ENCODE measurements at places on chromosomes 2 and 18.

- DNase-seq: no peak
Measured at GRCh38 chr18:8299054-8299980, 309.9 kb upstream of the RAB12 start.

GRCh38 chr2:167318581-167318980 is 430.3 kb downstream of the XIRP2 start:
- no peak for DNase-seq

DNA sequence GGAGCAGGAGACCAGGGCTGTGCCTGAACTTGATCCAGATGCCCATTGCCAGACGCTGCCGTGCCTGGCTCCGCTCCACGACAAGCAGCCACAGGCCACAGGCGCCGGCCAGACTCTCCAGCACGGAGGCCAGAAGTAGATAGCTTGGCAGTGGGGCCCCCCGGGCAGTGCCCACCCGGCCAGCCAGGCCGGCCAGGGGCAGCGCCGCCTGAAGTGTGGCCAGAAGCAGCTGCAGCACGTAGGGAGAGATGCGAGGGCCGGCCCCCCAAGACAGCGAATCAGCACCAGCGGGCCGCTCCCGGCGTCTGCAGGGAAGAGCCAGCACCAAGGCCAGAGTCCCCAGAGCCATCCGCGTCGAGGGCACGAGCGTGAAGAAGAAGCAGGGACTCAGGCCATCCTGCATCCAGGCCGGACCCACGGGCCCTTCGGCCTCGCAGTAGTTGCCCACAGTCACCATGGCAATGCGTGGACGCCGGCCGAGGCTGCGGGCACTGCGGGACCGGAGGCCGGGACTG is 484 bp downstream of the ABCB6 start:
- DNase-seq: peak; percentile 47

DNA sequence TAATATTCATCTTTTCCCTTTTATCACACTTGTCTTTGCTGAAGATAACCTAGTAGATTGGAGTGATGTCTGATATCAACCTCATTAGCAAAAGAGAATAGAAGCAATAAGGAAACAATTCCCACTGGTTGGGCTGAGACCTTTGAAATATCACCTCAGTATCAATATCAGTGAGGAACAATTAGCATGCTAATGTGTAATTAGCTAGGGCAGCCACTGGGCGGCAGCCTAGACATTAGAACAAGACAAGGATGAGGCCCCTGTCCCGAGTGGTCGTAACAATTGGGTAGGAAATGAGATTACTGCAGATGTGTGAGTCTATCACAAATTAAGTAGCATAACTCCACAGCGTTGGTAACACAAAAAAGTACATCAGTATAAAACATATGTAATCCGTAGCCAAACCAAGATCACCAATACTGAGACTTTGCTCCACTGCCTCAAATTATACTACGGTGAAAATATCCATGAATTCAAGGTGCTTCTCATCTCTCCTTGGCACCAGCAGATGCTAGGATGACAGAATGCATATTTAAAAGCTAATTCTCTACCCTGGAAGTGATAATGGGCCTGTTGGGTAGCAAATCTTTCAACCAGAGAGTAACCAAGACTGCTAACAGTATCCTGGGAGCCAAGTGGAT is 99.1 kb downstream of the ALPK2 start:
- no peak for DNase-seq

GRCh38 chr2:168731002-168731401 is 71.4 kb upstream of the NOSTRIN start:
- no peak for DNase-seq

GRCh38 chr2:10331702-10332401 is 29.1 kb downstream of the HPCAL1 start:
- no peak for DNase-seq

DNA sequence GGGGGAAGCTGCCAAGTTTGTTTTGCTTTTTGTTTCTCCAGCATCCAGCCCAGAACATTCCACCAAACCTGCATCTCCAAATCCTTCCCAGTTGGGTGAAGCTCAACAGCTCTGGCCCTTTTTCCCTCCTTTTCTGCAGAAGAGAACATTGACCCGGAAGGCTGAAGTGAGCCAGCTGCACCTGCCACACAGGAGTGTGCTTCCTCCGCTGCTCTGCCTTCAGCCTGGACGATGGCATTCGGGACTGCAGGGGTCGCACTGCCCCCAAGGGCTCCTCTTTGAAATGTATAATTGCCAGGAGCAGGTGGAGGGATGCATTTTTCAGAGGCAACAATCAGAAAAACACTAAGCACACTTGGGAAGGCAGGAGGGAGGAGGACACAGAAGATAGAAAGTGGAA is 41.8 kb downstream of the ST8SIA5 start:
- no peak for DNase-seq

DNA sequence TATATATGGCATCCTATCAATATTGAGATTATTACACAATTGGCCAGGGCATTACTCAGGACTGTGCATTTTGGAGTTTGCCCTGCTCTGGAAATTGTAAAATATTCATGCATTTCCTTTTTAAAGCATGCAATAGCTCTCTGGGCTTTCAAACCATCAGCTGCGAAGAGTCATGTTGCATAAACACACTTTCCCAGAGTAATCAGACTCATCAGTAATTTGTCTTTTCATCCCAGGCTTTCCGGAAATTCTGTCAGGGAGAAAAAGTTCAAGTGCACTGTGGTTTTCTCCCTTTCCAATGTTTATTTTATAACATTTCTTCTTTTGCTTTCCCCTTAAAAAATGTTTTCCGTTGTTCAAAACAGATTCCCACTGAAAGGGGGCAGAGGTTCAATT is 38.9 kb upstream of the FHL2 start:
- no peak for DNase-seq

DNA sequence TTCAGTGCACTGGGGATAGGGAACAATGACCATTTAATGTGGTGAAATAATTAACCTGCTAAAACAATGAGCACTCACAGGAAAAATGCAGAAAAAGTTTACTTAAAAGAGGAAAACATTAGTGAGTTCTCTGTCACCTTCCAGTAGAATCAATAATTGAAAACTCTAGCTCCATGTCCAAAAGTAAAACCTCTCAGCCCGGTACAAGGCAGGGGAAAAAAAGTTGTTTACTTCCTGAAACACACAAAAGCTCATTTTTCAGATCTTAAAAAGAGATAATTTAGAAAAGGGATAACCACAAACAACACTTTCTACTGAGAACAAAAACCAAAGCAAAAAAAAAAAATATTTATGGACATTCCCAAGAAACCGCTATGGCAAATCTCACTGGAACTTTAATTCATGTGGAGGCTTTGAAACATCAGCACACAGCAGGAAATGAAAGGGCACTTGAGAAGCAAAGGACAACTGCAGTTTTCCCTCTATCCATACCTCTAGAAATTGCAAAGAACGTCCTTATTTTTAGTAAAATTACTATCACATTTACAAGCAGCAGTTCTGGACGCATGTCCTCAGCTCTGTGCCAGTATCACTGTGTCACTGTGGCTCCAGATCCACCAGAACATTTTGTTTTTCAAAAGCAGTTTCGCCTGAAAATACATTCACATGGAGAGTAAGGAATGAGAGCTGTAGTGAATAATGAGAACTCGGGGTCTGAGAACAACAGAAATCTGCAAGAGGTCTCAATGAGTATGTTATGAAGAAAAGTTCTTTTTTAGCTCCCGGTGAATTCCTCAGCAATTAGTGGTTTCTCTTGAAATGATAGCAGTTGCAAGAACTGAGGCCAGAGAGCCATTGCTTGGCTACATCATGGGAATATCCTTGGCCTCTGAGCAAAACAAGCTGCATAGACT is 44.7 kb upstream of the DNAH7 start:
- no peak for DNase-seq

DNA sequence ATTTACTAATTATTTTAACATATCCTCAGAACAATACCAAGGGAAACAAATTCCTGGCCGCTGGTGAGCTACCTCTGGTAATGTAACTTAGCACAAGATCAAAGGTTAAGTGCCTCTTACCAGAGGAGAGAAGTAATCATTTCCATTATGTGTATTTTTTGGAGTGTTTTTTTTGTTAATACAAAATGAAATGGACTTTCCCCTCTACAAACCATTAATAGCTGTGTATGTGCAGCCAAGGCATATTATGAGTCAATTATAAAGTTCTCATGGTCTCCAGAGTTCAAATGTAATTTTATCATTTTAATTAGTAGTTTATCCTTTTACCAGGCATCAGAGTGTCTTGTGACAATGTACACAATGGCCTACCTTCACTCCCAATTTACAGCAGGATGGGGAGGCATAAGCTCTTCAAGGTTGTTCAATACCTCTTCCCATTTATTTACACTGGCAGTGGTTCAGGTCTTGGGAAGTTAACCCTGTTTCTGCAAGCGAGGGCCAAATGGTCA is 242.2 kb downstream of the TGIF1 start:
- DNase-seq: no peak

Measured in HS-5 (cell line).